ENCODE measurements at places on chromosomes 5 and 9. TPM values are rescaled to one million over a fixed set of nuclear protein-coding genes. Genes with fewer than 3 reads are reported as not detected.

The CRB2 gene
- total RNA-seq = not detected

The GFPT2 gene
- 0.15 TPM for total RNA-seq

- no peak overlapping the region for H3K27ac ChIP-seq
- H3K4me3 ChIP-seq = no peak overlapping the region
- H3K4me1 ChIP-seq = peaks cover 11% of the 10 kb centered on the region
- peaks cover 15% of the 10 kb centered on the region for H3K36me3 ChIP-seq
Observed at GRCh38 chr5:40623480-40624420, 56.0 kb upstream of the PTGER4 start.

- no peaks in the 10 kb centered on the region for H3K36me3 ChIP-seq
- no peaks in the 10 kb centered on the region for H3K4me1 ChIP-seq
- no peak for DNase-seq
- no peak overlapping the region for H3K27ac ChIP-seq
- no peak overlapping the region for H3K4me3 ChIP-seq
Observed at GRCh38 chr5:168771678-168772077, 192.5 kb upstream of the PANK3 start.

GRCh38 chr5:11602298-11602697 lies 301.9 kb downstream of the CTNND2 start:
- H3K27me3 ChIP-seq = no peaks in the 10 kb centered on the region
- no peaks in the 10 kb centered on the region for H3K36me3 ChIP-seq

Data from activated CD8-positive, alpha-beta memory T cell treated with anti-CD3 and anti-CD28 coated beads, Interleukin-2, amount 10 ng/mL, durations not matched to agents 7 days and 5 days (primary cell).